Activated CD8-positive, alpha-beta memory T cell treated with anti-CD3 and anti-CD28 coated beads for 1 hour (primary cell): ENCODE measurements at places on chromosomes 2 and 18.

DNA sequence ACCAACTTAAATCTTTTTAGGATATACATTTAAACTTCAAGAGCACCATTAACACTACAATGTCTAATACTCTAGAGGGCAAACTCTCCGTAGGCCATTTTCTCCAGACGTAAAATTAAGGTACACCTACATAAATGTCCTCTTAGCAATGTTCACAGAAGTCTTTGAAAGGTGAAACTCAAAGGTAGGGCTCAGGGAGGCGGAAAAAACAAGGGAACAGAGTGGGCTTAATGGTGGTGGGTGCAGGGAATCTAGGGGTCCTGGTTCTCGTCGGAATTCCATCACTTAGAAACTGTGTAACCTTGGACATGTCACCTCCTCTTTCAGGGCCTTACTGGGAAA is 668 bp downstream of the NFU1 start:
- DNase-seq, result no peak

GRCh38 chr18:3458378-3458777 is 8.4 kb downstream of the TGIF1 start:
- no peak for DNase-seq

DNA sequence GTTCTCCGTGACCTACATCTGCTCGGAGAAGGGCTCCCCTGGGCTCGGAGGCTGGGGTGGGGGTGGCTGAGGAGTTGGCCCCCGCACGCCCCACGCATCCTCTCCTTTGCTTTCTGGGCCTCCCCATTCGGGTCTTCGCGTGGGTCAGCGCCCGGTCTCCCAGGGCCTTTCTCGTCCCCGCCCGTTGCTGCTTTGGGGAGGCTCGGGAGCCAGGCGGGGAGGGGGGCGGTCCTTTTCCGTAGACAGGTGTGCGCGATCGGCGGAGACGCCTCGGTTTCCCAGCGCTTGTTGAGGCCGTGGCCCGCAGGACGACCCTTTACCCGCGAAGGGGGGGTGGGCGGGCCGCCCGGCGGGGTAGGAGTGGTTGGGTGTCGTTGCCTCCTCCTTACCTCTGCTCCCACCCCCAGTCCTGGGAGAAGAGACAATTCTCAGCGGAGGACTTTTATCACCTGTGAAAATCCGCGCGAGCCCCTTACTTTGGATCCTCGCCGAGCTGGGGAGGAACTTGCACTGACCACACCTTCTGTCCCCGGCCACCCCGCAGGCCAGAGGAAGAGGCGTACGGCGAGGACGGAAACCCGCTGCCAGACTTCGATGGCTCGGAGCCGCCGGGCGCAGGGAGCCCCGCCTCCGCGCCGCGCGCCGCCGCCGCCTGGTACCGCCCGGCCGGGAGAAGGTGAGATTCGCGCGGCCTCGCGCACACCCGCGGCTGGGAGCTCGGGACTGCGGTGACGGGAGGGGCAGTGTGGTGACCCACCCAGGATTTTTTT is 2.6 kb downstream of the ADCYAP1 start:
- no peak for DNase-seq

DNA sequence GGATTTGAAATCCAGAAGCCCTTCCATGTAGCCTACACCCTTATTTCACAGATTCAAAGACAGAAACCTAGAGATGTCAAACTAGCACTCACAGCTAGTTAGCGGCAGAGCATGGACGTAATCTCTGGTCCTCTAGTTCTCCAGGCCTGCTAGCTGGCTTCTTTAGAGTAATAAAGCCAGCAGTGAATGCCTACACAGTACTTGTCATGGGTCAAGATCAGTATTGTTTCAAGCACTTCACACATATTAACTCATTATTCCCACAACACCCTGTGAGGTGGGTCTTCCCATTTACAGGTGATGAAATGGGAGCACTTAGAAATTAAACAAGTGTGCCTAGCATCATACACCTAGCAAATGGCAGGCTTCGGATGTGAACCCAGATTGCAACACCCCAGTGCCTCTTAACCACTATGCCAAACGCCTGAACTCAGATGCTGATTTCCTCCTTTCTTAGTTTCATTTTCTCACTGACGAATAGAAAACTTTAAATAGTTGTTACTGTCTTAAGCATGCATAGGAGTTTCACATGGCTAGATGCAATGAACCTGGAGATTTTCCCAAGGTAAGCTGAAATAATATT is 14.5 kb upstream of the ZBTB14 start:
- no peak for DNase-seq

- no peak for DNase-seq
These were observed 105.4 kb downstream of the DSEL start for GRCh38 chr18:67411116-67411515.
